ENCODE measurements at places on chromosomes 3 and 15.

DNA sequence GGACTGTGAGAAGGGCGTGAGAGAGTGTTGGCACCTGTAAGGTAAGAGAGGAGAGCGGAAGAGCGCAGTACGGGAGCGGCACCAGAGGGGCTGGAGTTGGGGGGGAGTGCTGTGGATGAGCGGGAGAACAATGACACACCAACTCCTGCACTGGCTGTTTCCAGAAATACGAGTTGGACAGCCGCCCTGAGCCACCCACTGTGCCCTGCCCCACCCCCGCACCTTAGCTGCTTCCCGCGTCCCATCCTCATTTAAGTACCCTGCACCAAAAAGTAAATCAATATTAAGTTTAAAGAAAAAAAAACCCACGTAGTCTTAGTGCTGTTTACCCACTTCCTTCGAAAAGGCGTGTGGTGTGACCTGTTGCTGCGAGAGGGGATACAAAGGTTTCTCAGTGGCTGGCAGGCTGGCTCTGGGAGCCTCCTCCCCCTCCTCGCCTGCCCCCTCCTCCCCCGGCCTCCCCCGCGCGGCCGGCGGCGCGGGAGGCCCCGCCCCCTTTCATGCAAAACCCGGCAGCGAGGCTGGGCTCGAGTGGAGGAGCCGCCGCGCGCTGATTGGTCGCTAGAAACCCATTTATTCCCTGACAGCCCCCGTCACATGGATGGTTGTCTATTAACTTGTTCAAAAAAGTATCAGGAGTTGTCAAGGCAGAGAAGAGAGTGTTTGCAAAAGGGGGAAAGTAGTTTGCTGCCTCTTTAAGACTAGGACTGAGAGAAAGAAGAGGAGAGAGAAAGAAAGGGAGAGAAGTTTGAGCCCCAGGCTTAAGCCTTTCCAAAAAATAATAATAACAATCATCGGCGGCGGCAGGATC is at the start of gene SOX2:
Gene SOX2, plus strand, starts transcription at position 601 of the 811 bp plus-strand sequence. CDS start 436 bp downstream, outside the sequence.
- peak; percentile 79 for DNase-seq

DNA sequence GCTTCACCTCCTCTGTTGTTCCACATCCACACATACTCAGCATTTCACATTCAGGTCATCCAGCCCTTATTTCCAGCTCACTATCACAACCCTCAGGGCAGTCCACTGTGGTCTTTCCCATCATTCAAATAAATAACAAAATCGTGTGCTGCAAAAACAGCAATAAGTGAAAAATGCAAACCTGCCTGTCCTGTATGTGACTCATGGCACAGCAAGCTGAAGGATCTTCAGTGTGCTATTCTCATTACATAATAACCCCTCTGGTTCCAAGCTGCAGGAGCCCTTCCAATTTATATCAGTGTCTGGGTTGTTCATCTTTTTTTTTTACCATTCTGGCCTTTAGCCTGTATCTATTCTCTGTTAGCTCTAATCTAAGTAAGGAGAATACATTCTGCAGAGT is 185.3 kb upstream of the UBE2E2 start:
- peak; percentile 82 for DNase-seq

DNA sequence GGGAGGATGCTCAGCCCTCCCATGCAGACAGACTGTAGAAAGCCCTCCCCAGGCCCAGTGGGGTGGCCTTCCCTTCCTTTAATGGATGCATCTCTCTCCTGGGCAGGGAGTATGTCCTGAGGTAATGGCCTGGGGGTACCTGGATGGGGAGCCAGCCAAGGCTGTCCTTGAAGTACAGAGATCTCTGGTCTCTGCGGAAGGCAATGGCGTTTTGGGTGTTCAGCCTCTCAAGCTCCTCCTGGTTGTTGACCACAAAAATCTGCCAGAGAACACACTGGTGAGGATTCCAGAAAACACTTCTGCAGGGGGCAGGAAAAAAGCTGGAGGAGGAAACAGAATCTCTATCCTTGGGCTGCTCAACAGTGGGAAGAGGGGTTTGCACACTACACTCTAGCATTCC is 28.9 kb downstream of the EAF1 start:
- DNase-seq = no peak

DNA sequence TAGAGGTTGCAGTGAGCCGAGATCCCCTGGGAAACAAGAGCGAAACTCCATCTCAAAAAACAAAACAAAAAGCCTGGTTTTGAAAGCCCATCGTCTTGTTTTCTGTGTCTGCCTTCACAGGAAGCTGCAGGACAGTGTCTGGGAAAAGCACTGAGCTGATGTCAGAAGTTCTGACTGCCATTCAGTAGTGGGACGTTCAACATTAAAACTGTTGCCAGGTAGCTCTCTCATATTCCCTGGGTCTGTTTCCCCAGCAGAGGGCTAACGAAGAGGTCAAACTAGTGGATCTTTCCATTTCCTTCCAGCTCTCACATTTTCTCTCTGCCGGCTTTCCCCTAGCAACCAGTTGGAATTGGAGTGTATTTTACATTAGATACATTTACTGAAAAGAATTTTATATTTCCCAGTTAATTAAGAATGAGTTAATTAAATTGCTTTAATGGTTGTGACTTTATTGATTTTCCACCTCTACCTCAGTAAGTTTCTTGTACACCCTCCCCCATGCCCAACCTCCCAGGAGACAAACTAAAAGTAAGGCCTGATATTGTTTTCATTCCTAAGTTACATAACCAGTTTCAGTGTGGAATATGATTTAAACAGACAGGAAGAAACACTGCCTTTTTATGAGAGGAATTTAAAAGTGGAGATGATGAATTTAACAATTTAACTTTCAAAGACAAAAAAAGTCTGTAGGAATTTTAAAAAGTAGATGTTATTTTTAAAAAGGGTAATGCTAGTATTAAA is 29.9 kb downstream of the RCN2 start:
- no peak for DNase-seq

DNA sequence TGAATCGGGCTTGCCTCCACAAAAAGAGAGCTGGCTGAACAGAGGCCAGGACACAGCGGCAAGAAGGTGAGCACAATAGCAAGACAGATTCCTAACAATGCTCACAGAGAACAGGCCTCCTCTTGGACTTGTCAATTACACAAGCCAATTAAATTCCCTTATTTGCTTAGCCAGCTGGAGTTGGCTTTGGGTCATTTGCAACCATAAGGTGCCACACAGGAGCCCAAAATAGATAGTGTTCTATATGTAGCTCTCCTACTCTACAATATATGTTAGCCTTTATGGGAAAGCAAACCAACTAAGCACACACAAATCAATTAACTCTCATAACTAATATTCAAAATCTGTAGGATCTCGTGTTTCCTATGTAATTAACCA is 335.6 kb downstream of the FOXP1 start:
- DNase-seq = no peak

DNA sequence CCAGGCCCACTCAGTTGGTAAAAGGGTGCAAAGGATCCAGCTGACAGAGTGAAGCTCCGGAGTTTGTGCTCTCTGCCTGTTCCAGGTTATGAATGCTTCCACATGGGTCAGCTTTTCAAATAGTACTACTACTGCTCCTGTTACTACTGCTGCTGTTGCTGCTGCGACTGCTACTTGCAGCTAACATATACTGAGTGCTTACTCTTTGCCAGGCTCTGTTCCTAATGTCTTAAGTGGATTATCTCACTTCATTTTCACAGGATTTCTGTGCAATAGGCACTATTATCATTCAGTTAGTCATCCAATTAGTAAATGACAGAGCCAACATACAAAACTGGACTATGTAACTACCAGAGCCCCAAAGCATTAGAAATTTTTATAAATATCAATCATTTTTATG is 106.5 kb downstream of the IQCH start:
- DNase-seq = no peak

GRCh38 chr3:73086071-73086494 is 24.6 kb downstream of the EBLN2 start:
- peak; percentile 39 for DNase-seq

DNA sequence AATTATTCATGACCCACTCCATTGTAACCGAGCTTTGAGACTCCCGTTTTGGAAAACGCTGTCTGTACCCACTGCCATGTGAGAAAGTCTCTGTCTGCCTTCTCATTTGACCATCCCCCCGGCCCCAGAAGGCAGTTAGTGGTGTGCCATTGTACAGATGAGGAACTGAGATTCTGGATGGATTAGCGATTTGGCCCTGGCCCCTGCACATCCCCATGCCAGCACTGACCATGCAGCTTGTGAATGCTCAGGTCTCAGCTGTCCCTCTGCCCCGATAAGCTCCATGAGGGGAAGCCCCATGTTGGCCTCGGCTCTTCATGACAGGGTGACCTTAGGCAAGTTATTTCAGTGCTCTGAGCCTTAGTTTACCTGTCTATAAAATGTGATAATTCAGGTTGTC is 153.0 kb upstream of the SMAD3 start:
- DNase-seq = no peak

DNA sequence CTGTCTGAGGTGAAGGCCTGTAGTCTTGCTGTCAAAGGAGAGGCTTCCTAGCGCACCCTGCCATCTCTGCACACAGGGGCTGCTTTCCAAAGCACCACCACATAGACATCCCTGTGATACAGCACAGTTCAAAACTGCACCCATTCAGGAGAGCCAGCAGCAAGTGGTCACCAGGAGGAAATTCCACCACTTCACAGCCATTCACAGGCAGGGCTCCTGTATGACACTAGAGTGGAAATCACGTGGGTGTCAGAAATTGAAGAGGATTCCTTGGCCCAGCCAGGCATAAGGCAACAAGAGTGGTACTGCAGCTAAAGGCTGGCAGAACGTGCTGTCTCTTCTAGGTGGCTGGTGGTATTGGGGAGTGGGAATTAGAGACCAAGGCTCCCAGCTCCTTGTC is 102.8 kb downstream of the RFTN1 start:
- DNase-seq = no peak

GRCh38 chr15:76177491-76178040 is 117.8 kb downstream of the TMEM266 start:
- no peak for DNase-seq

- no peak for DNase-seq
These were observed 500.6 kb upstream of the GOLIM4 start for GRCh38 chr3:168596175-168596823.

GRCh38 chr3:185399737-185400667 is 37.1 kb downstream of the MAP3K13 start:
- no peak for DNase-seq

- DNase-seq = no peak
These were observed 271.3 kb upstream of the TPM1 start for GRCh38 chr15:62771234-62771633.

GRCh38 chr15:61974759-61975158 is 85.5 kb downstream of the VPS13C start:
- no peak for DNase-seq

GRCh38 chr3:61896251-61896650 is 334.9 kb downstream of the PTPRG start:
- DNase-seq = no peak

DNA sequence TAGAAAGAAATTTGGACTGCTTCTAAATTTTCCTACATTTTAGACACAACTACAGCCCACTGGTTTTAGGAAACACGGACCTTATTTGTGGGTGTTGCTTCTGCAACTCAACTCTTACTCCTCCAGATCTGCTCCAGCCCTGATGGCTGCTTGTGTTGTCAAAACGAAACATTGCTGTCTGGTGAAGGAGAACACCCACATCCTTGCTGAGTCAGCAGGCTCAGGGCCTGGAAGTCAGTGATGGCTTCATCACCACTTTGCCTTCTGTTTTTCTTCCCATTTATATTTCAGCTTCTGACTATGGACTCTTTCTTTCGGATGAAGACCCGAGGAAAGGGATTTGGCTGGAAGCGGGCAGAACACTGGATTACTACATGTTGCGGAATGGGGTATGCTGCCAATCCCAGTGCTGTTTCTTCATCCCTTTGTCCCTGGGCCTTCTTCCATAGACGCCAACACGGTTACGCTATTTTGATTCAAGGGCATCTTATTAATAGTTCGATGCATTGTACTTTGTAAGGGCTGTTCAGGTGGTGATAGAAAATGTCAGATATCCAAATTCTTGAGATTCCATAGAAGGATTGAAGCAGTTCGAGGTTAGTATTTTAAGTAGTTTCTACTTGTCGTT is 392.6 kb upstream of the TPM1 start:
- peak; percentile 58 for DNase-seq

- no peak for DNase-seq
These were observed 1505.0 kb downstream of the SI start for GRCh38 chr3:163573324-163573723.

GRCh38 chr3:119585856-119586570 is 6.7 kb downstream of the ADPRH start:
- DNase-seq = peak; percentile 68

- DNase-seq = peak; percentile 57
These were observed 65.6 kb downstream of the ZNF609 start for GRCh38 chr15:64525828-64526530.

DNA sequence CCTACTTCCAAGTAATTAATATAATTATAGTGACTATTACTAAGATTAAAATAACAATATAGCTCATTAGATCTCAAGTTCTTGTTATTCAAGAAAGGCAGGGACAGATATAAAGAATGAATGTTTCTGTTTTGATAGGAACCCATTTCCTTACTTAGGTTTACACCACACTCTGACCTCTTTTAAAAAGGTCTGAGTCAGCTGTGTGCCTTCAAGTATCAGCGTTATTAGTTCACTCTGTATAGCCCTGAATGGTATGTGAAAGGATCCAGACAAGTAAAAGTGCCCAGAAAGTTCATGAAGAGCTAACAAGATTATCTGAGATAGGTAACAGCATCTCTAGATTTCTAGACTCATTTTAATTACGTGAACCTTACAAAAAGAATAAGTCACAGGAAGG is 28.9 kb downstream of the PDCD10 start:
- DNase-seq = peak; percentile 4

- no peak for DNase-seq
These were observed 21.0 kb downstream of the LIPC start for GRCh38 chr15:58452775-58453174.

GRCh38 chr15:89766357-89767311 is 9.5 kb upstream of the MESP2 start:
- DNase-seq = no peak

DNA sequence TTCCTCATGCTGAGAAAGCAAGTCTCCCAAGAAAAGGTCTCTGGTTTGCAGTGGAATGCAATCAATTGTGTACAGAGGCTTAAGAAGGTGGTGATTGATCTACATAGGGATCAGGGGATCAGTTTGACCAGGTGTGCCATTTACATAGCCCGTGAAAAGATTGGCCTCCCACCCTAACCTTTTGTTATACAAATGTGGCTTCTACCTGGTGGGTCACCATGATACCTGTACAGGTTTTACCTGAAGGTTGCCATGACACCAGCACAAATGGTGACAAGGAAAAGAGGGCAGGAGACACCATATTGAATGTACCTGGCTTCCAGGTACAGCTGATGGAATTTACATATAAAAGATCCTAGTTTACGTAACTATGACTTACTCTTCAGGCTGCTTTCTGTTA is 25.5 kb upstream of the TEX55 start:
- DNase-seq = no peak

DNA sequence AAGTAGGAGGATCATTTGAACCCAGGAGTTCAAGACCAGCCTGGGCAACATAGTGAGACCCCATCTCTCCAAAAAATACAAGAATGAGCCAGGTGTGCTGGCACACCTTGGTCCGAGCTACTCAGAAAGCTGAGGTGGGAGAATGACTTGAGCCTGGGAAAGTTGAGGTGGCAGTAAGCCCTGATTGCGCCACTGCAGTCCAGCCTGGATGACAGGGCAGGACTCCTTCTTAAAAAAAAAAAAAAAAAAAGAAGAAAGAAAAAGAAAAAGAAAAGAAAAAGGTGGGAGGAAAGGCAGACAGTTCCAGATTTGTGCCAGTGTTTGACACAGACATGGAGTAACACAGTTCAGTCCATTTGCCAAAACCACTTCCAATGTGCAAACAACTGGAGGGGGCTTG is 75.7 kb downstream of the ATP10A start:
- DNase-seq = peak; percentile 14

Measured in fibroblast of upper back skin (primary cell).